ENCODE measurements at places on chromosomes 1 and 21.

GRCh38 chr1:234154320-234155251 is 218.7 kb upstream of the COA6 start:
- no peak overlapping the region for H3K4me3 ChIP-seq
- H3K27ac ChIP-seq: no peak overlapping the region
- H3K27me3 ChIP-seq: peaks cover 10% of the 10 kb centered on the region
- no peak for DNase-seq
- peaks cover 2% of the 10 kb centered on the region for H3K36me3 ChIP-seq
- no peaks in the 10 kb centered on the region for H3K4me1 ChIP-seq

DNA sequence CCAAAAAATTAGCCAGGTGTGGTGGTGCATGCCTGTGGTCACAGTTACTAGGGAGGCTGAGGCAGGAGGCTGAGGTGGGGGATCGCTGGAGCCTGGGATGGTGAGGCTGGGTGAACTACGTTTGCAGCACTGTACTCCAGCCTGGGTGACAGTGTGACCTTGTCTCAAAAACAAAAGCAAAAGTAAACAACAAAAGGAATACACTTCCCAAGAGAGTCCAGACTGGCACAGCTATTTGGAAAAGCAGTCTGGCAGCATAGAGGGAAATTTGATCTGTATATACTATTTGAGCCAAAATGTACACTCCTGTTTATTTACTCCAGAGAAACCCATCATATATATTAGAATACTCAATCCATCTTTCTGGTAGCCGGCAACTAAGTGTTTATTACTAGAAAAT is 107.0 kb upstream of the HMCN1 start:
- H3K4me3 ChIP-seq: no peak overlapping the region
- no peak for DNase-seq
- no peaks in the 10 kb centered on the region for H3K27me3 ChIP-seq
- H3K36me3 ChIP-seq: peaks cover 2% of the 10 kb centered on the region

DNA sequence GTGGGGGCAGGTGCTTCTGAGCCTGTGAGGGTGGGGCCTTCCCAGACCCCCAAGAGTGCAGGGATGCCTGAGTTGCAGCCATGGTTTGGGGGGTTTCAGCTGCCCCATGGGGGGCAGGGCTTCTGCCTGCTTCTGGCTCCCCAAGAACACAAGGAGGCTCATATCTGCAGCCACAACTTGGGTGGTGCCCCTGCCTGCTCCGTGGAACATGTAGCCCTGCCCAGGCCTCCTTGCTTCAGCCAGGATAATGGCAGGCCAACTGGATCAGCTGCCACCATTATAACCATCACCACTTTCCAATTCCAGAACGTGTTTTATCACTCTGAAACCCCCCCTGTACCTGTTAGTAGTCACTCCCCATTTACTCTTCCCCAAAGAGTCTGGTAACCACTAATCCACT is 14.0 kb downstream of the ZBTB40 start:
- no peaks in the 10 kb centered on the region for H3K27me3 ChIP-seq
- no peak overlapping the region for H3K27ac ChIP-seq
- H3K4me3 ChIP-seq: no peak overlapping the region
- peaks cover 11% of the 10 kb centered on the region for H3K36me3 ChIP-seq
- peaks cover 19% of the 10 kb centered on the region for H3K4me1 ChIP-seq

GRCh38 chr1:95407886-95408291 is 173.9 kb downstream of the RWDD3 start:
- H3K4me3 ChIP-seq: no peak overlapping the region
- peaks cover 2% of the 10 kb centered on the region for H3K27me3 ChIP-seq
- DNase-seq: no peak
- no peaks in the 10 kb centered on the region for H3K36me3 ChIP-seq
- H3K27ac ChIP-seq: no peak overlapping the region

DNA sequence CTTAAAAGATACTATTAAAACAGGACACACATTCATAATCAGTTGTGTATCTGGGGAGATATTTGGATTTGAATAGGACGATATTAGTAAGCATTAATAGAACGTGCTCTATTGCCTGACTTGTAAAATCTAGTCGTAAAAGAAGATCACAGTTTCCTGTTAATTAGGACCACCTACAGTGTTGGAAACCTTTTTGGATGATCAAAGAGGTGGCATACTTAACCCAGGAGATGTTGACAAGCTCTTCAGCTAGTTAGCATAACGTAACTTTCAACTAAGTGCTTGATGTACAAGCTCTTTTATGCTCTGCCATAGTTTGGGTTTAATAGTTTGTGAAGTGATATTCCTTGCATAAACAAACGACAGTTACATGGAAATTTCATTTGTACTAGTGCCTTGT is 293.3 kb upstream of the NR5A2 start:
- peaks cover 2% of the 10 kb centered on the region for H3K27me3 ChIP-seq
- H3K27ac ChIP-seq: no peak overlapping the region
- H3K36me3 ChIP-seq: no peaks in the 10 kb centered on the region
- DNase-seq: no peak

GRCh38 chr21:16324630-16325029 is 594.8 kb downstream of the USP25 start:
- H3K27ac ChIP-seq: no peak overlapping the region
- no peak for DNase-seq
- no peaks in the 10 kb centered on the region for H3K36me3 ChIP-seq
- H3K4me1 ChIP-seq: no peaks in the 10 kb centered on the region

- H3K27me3 ChIP-seq: peaks cover 16% of the 10 kb centered on the region
- no peak for DNase-seq
- H3K4me3 ChIP-seq: no peak overlapping the region
- no peaks in the 10 kb centered on the region for H3K36me3 ChIP-seq
- no peak overlapping the region for H3K27ac ChIP-seq
- peaks cover 32% of the 10 kb centered on the region for H3K4me1 ChIP-seq
Observed at GRCh38 chr21:43808832-43809251, 19.5 kb downstream of the RRP1 start.

DNA sequence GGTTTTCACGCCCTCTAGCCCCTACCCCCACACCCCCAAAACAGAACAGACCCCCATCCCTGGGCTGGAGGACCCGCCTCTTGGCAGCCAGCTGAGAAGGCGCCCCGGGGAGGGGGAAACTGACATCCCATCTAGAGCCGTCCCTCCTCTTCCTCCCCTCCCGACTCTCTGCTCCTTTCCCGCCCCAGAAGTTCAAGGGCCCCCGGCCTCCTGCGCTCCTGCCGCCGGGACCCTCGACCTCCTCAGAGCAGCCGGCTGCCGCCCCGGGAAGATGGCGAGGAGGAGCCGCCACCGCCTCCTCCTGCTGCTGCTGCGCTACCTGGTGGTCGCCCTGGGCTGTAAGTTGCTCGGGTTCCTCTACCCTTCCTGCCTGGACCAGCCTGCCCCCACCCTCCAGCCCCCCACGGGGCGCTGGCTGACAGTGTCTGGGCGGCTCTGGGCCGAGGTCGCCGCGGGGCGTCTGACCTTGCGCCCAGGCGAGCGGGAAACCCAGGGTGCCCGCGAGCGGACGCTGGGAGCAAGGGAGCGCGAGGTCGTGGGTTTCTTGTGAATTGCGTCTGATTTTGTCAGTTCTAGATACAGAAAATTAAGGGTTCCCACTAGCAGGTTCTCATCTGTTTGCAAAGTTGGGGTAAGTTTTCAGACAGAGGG is 618 bp downstream of the JAM2 start:
- peak overlapping the region; percentile 13 for H3K27ac ChIP-seq
- DNase-seq: peak; percentile 39
- H3K4me3 ChIP-seq: peak overlapping the region; percentile 75
- H3K36me3 ChIP-seq: no peaks in the 10 kb centered on the region
- H3K4me1 ChIP-seq: peaks cover 9% of the 10 kb centered on the region

DNA sequence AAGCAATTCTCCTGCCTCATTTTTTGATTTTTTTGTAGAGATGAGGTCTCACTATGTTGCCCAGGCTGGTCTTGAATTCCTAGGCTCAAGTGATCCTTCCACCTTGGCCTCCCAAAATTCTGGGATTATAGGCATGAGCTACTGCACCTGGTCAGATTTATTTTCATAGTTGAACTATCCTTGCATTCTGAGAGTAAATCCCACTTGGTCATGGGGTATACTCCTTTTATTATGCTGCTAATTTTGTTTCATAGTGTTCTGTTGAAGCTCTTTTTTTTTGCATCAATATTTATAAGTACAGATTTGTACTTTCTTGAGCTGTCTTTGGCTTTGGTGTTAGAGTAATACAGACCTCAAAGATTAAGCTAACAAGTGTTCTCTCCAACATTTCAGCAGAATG is 12.8 kb upstream of the CCSAP start:
- peaks cover 2% of the 10 kb centered on the region for H3K36me3 ChIP-seq
- DNase-seq: no peak
- H3K4me1 ChIP-seq: no peaks in the 10 kb centered on the region
- no peak overlapping the region for H3K4me3 ChIP-seq
- no peak overlapping the region for H3K27ac ChIP-seq

DNA sequence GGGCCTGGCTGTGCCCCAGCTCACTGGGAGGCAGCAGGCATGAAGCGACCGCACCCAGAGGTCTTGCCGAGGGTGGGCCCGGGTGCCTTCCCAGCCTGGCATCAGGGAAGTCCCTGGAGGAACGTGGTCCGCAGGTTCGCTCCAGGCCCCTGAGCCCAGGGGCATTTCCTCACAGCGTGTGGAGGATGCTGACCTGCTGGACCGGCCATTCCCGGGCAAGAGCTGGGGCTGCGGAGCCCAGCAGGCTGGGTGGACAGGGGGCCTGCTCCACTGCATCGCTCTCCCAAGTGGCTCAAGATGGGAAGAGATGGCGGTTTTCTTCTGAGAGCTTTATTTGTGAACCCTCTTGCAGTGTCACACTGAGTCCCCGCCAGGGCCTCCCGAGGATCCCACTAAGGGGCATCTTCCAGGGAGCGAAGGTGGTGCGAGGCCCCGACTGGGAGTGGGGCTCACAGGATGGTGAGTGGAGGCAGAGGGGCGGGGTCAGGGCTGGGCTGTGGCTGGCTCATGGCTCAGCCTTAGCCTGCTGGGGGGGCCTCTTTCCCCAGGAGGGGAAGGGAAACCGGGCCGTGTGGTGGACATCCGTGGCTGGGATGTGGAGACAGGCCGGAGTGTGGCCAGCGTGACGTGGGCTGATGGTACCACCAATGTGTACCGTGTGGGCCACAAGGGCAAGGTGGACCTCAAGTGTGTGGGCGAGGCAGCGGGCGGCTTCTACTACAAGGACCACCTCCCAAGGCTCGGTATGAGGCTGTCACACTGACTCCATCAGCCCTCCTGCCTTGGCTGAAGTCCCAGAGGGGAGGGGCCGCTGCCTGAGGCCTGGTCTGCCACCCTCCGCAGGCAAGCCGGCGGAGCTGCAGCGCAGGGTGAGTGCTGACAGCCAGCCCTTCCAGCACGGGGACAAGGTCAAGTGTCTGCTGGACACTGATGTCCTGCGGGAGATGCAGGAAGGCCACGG is 7.2 kb upstream of the MMP23B start:
- H3K27me3 ChIP-seq: no peaks in the 10 kb centered on the region
- peaks cover 3% of the 10 kb centered on the region for H3K4me1 ChIP-seq
- no peaks in the 10 kb centered on the region for H3K36me3 ChIP-seq
- no peak for DNase-seq

GRCh38 chr1:48035371-48036141 is 38.4 kb upstream of the TRABD2B start:
- peaks cover 2% of the 10 kb centered on the region for H3K4me1 ChIP-seq
- no peak overlapping the region for H3K4me3 ChIP-seq
- H3K27ac ChIP-seq: no peak overlapping the region
- no peak for DNase-seq
- no peaks in the 10 kb centered on the region for H3K36me3 ChIP-seq

DNA sequence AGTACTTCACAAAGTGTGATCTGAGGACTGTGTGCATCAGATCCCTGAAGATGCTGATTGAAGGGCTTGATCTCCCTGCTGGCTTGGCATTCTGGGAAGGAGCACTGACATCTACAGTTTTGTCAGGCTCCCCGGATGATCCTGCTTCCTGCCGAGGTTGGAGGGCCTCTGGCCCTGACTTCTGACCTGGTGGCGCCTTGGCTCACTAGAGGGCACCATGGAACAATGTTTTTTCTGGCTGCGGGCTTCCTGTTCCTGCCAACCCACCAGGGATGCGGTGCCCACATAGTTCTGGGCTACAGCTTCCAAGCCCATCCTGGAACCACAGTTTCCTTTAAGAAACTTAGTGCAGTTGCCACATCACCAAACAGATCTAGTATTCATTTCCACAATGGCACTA is 38.8 kb upstream of the RASAL2 start:
- DNase-seq: no peak
- peaks cover 15% of the 10 kb centered on the region for H3K27me3 ChIP-seq
- H3K36me3 ChIP-seq: no peaks in the 10 kb centered on the region
- peaks cover 5% of the 10 kb centered on the region for H3K4me1 ChIP-seq
- no peak overlapping the region for H3K4me3 ChIP-seq
- H3K27ac ChIP-seq: no peak overlapping the region

- peaks cover 18% of the 10 kb centered on the region for H3K27me3 ChIP-seq
- peaks cover 21% of the 10 kb centered on the region for H3K4me1 ChIP-seq
- no peaks in the 10 kb centered on the region for H3K36me3 ChIP-seq
- DNase-seq: no peak
- no peak overlapping the region for H3K27ac ChIP-seq
- no peak overlapping the region for H3K4me3 ChIP-seq
Observed at GRCh38 chr1:25610822-25611630, 5.6 kb upstream of the MAN1C1 start.

DNA sequence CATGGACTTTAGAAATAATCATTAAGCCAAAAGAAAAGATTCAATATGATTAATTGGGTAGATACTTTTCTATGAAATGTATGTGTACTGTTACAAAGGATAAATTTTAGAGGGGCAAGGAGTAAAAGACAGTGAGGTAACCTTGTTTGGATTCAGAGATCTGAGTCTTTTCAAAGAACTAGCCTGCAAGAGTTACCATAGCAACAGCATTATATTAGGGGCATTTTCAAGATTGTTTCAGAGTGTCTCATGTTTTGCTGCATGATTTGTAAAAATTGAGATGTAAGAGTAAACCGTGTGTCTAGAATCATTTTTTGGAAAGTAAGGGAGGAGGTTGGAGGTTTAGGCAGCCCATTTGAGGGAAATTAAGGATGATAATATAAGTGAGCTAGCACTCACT is 70.6 kb upstream of the KIAA1614 start:
- DNase-seq: no peak
- H3K36me3 ChIP-seq: peaks cover 13% of the 10 kb centered on the region
- H3K4me1 ChIP-seq: no peaks in the 10 kb centered on the region
- no peaks in the 10 kb centered on the region for H3K27me3 ChIP-seq
- H3K27ac ChIP-seq: no peak overlapping the region

GRCh38 chr1:87594736-87595383 is 266.2 kb downstream of the LMO4 start:
- DNase-seq: no peak
- H3K36me3 ChIP-seq: no peaks in the 10 kb centered on the region
- no peaks in the 10 kb centered on the region for H3K27me3 ChIP-seq
- H3K27ac ChIP-seq: no peak overlapping the region

- peaks cover 13% of the 10 kb centered on the region for H3K36me3 ChIP-seq
- no peak overlapping the region for H3K27ac ChIP-seq
- no peak for DNase-seq
- no peaks in the 10 kb centered on the region for H3K27me3 ChIP-seq
Observed at GRCh38 chr1:12012560-12013316, 6.6 kb upstream of the MIIP start.

DNA sequence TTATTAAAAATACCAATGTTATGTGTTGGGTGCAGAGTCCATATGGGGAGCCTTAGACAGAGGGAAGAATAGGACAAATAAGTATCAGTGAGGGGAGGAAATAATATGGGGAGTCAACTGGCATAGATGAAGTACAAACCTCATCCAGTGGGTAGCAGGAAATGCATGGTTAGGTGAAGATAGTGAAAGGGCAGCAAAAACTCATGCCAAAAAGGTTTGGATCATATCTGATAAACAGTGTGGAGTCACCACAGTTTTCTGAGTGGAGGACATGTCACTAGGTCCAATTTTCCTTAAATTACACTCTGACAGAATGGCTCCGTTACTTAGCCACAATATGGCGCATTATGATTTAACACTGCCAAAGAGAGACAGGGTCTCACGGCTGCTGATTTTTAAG is 10.3 kb downstream of the DUSP23 start:
- no peaks in the 10 kb centered on the region for H3K36me3 ChIP-seq
- H3K4me3 ChIP-seq: no peak overlapping the region
- DNase-seq: no peak
- H3K4me1 ChIP-seq: peaks cover 2% of the 10 kb centered on the region
- no peak overlapping the region for H3K27ac ChIP-seq
